ENCODE measurements at places on chromosomes 5 and 9.
A peak's percentile ranks its signal among the peaks of the same experiment; 100 is the strongest.

- DNase-seq: peak; percentile 73
Observed at GRCh38 chr5:134240421-134240962, 14.6 kb upstream of the PPP2CA start.

DNA sequence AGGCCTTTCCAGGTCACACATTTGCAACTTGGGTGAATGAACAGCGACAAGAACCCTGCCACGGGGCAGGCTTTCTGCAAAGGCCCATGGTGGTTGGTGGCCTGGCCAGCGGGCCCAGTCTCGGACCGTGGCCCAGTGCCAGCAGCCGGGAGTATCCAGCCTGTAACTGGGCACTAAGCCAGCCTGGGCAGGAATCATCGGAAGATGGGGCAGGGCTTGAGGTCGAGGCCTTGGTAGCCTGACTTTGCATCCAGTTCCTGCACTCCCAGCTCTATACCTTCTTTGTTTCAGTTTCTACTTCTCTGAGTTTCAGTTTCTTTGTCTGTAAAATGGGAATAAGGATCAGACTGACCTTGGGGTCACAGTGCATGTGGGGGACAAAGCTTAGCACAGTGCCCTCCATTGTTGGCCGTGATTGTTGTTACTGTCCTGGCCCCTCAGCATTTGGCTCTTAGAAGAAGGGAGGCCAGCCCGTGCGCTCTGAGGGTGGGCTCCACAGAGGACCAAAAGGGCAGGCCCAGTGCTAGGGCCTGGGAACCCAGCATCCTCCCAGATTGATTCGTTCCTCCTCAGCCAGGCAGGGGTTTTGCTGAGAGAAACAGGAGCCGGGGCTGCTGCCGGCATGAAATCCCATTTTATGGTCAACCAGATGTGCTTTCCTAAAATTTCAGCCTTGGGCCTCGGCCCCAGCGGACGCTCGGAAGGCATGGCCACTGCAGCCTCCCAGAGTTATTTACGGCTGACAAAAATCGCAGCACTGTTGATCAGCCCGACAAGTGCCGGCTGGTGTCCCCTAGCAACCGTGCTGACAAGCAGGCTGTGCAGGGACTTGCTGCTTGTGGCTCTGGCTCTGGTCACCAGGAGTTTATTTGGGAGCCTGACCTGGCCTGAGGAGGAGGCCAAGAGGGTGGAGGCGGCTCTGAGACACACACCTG is 43.6 kb downstream of the JADE2 start:
- DNase-seq: no peak

GRCh38 chr5:116529615-116530014 is 45.0 kb downstream of the SEMA6A start:
- no peak for DNase-seq

- DNase-seq: no peak
Observed at GRCh38 chr9:133320421-133320881, 15.5 kb downstream of the SURF6 start.

- no peak for DNase-seq
Observed at GRCh38 chr5:160311491-160312133, 752 bp downstream of the CCNJL start.

DNA sequence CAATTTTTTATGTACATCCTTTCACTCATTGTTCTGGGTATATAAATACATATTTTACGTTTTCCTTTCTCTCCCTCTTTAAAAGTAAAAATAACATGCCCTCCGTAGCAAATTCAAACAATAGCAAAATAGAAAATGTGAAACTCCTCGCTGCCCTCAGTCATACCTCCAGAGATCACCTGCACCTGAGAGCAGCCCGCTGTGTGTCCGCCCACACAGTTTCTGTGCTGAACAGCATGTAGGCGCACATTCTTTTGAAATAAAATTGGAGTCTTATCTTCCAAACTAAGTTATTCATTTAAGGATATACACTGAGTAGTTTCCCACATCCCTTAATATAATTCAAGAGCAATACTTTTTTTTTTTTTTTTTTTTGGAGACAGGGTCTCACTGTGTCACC is 255.7 kb downstream of the AOPEP start:
- DNase-seq: no peak

DNA sequence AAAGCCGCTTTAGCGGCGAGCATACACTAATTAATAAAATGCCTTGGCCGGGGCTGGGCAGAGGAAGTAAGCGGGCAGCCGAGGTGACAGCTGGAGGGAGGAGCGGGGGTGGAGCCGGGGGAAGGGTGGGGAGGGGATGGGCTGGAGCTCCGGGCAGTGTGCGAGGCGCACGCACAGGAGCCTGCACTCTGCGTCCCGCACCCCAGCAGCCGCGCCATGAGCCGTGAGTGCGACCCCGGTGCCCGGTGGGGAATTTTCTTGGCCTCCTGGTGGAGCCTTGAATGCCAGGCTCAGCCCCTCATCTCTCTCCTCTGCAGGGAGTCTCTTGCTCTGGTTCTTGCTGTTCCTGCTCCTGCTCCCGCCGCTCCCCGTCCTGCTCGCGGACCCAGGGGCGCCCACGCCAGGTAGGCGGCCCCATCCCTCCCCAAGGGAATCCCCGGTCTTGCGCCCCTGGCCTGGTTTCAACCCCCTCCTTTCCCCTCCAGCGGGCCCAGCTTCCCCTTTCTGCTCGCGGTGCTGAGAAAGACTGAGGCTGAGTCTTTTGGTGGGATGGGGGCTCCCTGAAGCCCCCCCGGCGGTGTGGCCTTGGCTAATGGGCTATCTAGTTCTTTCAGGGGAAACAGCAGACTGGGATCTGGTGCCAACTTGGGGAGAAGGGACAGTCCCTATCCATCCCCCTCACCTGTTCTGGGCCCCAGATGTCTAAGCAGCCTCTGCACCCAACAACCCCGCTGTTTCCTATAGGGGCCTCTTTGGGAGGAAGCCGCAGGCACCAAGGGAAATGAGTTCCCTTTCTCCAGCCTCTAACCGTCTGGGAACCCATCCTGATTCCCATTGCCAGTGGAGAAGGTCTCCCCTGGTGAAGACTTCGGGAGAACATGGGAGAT is at the start of gene PTGS1:
PTGS1 (plus strand) TSS at position 156 of the 887 bp plus-strand sequence; CDS start at position 217, 61 bp downstream.
- no peak for DNase-seq

DNA sequence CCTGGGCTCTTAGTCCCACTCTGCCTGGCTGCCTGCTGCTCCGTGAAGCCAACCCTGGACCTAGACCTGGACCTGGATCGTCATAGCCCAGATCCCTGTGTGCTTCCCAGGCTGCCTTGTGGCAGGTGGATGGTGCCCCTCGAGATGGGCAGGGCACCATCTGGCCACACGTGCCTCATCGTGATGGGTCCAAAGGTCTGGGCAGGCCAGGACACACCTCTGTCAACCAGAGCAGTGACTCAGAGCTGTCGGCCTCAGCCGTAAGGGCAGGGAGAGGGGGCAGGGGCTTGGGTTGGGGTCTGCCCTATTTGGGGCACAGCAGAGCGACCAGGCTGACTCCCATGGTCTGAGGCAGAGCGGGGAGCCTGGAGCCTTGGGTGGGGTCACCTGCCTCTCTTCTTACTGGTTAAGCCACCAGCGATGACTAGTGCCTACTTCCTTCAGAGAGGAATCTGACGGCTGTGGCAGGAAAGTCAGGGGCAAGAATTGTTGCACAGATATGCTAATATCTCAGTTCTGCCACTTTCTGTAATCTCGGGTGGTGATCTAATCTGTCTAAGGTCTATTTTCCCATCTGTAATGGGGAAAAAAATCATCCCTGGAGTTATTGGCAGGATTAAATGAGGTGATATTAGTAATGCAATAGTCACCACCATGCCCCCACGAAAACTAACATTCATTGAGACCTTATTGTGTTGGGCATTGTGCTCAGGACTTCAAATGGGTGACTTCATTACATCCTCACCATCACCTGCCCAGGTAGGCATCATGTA is 3.2 kb upstream of the CDHR2 start:
- no peak for DNase-seq

DNA sequence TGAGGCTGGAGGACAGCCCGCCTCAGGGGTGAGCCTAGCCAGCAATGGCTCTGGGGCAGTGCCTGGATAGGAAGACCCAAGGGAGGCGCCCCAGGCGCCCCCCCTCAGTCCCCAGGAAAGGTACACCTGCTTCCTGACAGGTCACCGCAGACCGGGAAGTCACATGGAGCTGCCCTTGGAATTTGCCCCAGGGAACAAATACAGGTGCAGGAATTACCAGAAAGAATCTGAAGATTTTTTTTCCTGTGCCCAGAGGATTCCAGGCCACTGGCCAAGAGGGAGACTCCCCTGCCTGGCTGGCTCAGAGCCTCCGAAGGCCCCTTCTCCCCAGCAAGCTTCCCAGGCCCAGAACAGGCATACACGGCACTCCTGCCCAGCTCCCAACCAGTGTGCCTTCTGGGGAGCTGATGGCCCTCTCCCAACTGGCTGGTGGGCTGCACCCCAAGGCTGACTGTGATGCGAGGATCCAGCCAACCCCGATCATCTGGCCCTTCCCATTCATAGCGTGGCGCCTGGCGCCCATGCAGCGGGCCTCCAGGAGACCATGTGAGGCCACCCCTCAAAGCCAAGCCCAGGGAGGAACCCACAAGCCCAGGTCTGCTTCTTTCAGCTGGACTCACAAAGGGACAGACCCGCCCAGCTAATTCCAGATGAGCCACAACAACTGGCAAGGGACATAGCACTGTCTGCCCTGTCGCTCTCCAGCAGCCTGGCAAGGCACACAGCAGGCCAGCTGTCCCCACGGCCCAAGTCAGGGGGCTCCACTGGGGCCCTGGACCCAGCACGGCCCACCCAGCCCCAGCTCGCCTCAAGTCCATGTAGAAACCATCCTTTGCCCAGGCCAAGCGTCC is 2.3 kb downstream of the TPRN start:
- no peak for DNase-seq

GRCh38 chr9:95317119-95317892 is at the start of gene FANCC:
Gene FANCC (minus strand): TSS chr9:95317709. CDS start chr9:95249291, 68,418 bp downstream.
- DNase-seq: peak; percentile 80

GRCh38 chr9:17625644-17626388 is 47.0 kb downstream of the SH3GL2 start:
- DNase-seq: no peak

DNA sequence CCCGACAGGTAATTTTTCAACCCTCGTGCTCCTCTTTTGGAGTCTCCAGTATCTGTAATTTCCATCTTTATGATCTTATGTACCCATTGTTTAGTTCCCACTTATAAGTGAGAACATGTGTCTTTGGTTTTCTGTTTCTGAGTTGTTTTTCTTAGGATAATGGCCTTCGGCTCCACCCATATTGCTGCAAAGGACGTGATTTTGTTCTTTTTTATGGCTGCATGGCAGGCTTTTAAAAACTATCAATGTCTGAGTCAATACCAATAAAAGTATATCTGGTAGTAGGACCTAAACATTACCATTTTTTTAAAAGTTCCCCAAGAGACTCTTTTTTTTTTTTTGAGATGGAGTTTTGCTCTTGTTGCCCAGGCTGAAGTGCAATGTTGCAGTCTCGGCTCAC is 3.9 kb upstream of the SLC26A2 start:
- DNase-seq: no peak

- DNase-seq: no peak
Observed at GRCh38 chr9:133147412-133148198, 16.1 kb downstream of the GBGT1 start.

- no peak for DNase-seq
Observed at GRCh38 chr9:264231-264630, 49.6 kb downstream of the DOCK8 start.

DNA sequence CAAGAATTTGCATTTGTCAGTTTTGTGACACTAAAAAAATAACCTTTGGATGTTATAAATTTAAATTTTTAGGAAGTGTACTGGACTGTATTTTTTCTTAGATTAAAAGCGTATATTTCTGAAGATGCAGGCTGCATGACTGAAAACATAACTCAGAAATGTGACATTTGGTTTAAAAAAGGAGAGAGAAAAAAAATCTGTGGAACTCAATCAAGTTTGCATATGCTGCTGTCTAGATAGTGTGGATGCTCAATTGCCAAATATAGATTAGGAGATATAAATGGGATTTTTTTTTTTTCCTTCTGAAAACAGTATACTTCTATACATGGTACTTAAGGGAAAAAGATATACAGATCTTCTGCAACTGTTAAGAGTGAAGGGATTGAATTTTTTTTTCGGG is 402.3 kb downstream of the TAF11L14 start:
- DNase-seq: no peak

DNA sequence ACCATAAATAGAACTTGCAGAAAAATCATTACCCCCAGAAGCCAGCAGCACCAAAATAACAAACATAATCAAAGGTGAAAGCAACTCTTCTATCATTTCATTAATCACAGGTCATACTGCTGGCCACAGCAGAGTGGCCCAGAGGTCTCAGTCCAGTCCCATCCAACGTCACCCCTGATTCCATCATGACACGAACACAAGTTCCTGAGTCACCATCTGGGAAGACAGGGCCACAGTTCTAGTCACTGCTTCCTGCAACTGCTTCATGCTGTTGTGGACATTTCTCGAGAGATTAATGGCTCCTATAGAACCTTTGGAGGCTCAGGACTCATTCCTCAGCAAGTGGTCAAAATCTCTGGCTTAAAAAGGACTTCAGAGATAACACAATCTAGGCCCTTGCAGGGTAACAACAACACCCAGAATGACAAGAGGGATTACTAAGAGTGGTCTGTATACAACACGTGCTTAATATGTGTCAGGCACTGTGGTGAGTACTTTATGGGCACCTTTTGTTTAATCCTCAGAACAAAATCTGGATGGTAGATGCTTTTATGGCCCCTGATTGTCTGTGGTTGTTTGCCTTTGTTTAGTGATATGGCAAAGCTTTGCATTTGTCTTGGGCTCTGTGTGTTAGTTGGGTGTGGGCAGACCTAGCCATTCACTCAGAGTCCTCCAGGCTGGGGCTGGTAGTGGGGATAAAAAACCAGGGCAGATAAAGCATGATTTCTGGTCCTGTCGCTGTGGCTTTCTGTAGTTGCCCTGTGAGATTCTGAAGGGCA is 184.3 kb downstream of the DAB2IP start:
- DNase-seq: no peak

DNA sequence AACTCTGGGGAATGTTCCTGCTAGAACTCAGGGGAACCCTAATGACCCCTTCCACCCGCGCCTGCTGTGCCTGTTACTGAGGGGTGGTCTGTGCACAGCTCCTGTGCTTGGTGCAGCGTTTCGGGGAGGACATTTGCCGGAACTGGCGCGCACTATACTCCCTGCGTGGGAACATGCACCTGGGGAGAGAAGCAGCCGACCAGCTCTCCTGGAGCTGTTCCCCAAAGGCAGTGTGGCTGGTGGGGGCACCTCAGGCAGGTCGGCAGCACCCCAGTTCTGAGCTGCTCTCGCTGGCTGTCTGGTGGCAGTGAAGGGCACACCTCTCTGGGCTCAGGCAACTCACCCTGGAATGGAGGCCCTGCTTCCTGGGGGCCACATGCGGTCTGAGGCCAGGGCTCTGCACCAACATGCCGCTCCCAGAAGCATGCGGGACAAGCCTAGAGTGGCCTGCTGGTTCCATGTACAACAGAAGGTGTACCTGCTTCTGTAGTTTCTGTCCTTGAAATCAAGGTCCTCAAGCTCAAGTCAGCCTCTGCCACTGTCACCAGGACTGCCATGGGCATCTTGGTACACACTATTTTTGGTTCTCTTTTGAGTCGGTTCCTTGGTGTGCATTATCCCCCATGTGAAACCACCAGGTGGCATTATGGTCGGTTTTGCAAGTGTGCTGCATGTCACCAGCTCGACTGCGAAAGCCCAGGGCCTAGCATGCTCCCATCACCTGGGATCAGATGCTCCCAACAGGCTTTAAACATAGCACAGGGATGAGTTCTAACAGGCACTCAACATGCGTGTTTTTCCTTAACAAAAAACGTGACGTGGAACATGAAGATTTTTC is 7.8 kb upstream of the MRNIP start:
- no peak for DNase-seq

- DNase-seq: no peak
Observed at GRCh38 chr9:110738982-110739381, 70.4 kb downstream of the MUSK start.

All from stromal cell of bone marrow (primary cell).